Activated naive CD4-positive, alpha-beta T cell treated with anti-CD3 and anti-CD28 coated beads, Interleukin-2, amount 50 U/mL, for 72 hours (primary cell): ENCODE measurements at places on chromosomes 2 and 18. TPM values are rescaled to one million over a fixed set of nuclear protein-coding genes. Genes with fewer than 3 reads are reported as not detected.
A peak's percentile ranks its signal among the peaks of the same experiment; 100 is the strongest.

The ADCYAP1 gene
- total RNA-seq: not detected

The FTCDNL1 gene
- total RNA-seq: 3.9 TPM

The CYBRD1 gene
- 0.27 TPM for total RNA-seq

The LIMS2 gene
- total RNA-seq: 15.5 TPM

The LIPG gene
- total RNA-seq: 0.11 TPM

- no peak for DNase-seq
Observed at GRCh38 chr2:64111426-64111825, 32.8 kb downstream of the PELI1 start.

DNA sequence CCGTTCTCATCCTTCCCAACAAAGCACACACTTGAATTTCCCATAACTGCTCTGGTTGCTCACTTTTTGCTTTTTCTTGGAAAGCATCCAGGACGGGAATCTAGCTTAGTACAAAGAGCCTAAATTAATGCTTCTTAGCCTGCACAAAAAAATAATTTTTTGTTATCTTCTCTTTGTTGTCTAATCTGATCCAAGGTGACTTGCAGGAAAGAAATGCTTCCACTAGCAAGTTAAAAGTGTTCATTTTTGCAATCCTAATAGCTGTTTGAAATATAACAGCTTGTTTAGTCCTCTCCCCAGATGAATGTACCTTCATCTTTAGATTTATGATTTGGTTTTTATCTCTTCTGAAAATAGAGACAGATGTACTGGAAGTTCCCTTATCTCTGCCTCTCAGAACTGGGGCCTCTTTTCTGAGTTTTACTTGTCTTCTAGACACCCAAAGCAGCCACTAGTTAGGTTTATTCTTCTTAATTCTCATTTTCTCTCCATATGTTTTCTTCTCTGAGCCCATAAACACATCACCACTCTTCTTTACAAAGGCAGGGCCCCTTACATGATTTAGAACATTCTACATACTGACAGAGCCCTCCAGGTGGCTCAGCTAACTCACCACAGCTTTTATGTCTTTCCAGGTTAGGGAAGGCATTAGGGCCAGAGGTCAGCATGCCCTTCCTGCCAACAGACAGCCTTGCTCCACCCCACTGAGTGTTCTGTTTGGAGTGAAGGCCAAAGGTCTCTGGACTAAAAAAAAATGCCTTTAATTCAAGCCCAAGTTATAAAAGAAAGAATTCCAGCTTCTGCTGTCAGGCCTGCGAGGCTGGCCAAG, 74.7 kb upstream of the MAP4K3 start:
- DNase-seq: no peak

GRCh38 chr2:199940373-199940772, 14.9 kb downstream of the TYW5 start:
- no peak for DNase-seq

GRCh38 chr2:50958504-50958903, 73.4 kb downstream of the NRXN1 start:
- DNase-seq: no peak

DNA sequence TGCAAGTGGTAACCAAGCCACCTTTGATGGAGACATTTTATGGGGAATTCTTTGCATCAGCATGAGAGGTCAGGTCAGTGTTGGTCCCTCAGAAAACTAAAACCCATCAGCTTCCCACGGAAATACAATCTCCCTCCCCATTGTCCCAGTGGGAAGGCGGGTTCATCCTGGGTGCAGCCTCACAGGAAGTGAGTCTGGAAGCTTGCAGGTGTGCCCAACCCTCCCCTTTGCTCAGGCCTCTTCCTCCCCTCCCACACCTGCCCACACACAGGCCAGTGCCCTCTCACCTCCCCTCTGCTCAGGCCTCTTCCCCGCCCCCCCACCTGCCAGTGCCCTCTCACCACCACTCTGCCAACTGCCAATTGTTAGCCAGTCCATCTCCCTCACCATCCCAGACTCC, 166.8 kb upstream of the RAB6C start:
- no peak for DNase-seq

- DNase-seq: no peak
Observed at GRCh38 chr2:62372824-62373223, 133.2 kb downstream of the TMEM17 start.

- no peak for DNase-seq
Observed at GRCh38 chr2:231172025-231172424, 26.4 kb upstream of the ARMC9 start.

DNA sequence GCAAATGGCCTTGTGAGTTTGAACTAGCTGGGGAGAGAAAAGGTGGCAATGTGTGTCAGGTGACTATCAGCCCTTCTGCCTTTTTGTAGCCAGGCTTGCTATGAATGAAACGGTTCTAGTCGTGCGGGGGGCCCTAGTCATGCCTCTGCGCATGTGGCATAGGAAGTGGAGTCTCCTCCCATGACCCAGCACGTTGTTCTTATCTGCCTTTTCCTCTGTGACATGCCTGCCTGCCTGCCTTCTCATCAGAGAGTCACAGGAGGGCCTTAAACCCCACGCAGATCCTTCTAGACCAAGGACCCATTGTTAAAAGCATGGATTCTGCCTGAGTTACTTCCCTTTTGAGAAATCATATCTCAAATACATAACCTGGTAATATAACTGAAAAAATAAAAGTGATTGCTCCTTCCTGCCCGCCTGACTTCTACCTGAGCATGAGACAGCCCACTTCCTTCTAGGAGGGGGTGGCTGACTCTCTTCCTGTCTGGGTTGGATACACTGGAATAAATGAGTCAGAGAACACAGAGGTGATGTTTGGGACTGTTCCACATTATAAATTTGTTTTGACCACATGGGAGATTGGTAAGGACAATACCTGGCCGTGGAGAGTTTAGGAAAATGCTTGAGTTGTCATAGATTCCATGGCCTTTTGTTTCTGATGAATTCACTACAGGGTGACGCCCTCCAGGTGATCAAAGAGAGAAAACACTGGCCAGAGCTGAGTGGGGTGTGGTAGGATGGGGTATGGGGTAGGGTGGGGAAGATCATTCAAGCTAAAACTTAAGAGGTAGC, 49.8 kb downstream of the FBLN7 start:
- DNase-seq: peak; percentile 83

- DNase-seq: peak; percentile 45
Observed at GRCh38 chr2:95530734-95531133, 46.2 kb upstream of the TRIM43B start.

DNA sequence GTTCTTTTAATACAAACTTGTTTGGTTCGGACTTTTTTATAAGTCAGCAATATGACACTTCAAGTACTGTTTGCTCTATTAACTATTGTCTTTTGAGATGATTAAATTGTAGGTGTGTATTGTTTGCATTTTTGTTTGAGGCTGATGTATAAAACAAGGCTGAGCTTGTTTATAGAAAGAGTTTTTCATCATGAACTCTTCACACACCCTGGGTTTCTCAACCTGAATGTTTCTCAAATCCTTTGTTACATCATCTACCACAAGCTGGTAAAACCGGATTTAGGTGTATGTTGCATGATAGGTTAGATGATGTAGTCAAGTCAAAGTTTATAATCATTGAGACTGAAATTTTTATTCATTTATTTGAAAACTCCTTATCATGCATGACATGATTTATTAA, 335.2 kb upstream of the LRATD1 start:
- DNase-seq: no peak

- DNase-seq: no peak
Observed at GRCh38 chr18:36088256-36088655, 20.9 kb upstream of the RPRD1A start.

DNA sequence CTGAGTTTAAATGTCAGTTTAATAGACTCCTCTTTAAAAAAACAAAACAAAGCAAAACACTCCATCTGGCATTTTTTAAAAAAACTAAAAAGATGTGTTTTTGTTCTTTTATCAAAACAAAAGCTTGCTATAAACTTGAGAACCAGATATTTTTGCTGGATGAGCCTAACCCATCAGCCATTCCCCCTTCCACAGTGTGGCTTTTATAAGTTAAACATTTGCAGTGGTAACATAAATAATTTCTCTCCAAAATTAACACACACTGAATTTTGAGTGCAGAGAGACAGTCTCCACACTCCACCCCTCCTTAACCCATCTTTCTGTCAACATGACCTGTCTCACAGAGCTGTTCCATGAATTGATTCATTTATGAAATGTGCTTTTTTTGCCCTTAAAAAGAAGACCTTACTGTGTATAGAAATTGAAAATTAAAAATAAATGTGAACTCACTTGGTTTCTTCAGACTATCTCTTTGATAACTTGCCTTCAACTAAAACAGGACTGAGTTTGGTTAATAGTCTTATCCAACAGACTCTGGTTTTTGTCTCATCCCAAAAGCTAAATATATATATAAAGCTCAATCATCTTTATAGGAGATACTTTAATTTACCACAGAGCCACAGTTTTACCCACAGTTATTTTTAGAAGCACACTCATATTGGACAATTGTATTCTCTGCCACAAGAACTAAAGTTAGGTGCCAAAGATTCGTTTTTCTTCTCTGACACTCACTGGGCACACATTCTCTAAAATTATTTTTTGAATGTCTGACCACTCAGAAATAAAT, 64.8 kb upstream of the STK39 start:
- DNase-seq: no peak

DNA sequence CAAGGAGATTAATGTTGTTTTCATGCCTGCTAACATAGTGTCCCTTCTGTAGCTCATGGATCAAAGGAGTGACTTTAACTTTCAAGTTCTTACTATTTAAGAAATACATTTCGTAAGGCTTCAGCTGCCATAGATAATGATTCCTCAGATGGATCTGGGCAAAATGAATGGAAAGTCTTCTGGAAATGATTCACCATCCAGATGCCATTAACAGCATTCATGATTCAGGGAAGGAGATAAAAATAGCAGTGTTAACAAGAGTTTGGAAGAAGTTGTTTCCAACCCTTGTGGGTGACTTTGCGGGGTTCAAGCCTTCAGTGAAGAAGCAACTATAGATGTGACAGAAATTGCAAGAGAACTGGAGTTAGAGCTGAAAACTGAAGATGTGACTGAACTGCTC, 17.0 kb downstream of the VRK2 start:
- no peak for DNase-seq

- DNase-seq: no peak
Observed at GRCh38 chr2:55115761-55116597, 65.7 kb upstream of the RTN4 start.

DNA sequence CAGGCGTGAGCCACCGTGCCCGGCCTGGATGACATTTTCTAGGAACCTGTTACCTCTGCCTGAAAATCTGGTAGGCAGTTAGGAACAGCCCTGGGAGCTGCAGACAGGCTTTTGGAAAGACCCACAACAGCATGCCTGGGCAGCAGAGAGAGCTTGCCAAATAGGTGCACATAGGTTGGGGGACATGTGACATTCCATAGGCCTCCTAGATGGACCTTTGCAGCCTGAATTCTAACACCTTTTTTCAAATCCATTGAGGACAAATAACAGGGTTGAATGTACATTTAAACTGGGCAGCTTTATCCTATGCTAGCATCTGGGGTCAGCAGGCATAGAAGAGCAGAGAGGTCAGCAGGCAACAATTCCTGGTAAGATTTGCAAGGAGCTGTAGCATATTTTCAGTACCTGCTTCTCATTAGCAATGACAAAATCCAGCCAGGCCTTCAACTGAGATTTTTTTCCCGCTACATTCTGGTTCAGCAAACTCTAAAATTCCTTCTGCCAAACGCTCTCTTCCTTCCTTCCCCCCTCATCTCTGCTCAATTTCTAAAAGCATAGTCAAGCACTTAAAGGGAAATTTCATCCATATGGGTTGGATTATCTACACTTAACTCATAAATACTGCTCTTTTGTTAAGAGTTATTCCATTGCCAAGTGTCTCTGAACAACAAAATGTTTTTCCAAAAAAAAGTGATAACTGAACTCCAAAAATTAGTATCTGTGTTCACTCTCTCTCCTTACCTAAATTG, 75.2 kb downstream of the SOWAHC start:
- no peak for DNase-seq

DNA sequence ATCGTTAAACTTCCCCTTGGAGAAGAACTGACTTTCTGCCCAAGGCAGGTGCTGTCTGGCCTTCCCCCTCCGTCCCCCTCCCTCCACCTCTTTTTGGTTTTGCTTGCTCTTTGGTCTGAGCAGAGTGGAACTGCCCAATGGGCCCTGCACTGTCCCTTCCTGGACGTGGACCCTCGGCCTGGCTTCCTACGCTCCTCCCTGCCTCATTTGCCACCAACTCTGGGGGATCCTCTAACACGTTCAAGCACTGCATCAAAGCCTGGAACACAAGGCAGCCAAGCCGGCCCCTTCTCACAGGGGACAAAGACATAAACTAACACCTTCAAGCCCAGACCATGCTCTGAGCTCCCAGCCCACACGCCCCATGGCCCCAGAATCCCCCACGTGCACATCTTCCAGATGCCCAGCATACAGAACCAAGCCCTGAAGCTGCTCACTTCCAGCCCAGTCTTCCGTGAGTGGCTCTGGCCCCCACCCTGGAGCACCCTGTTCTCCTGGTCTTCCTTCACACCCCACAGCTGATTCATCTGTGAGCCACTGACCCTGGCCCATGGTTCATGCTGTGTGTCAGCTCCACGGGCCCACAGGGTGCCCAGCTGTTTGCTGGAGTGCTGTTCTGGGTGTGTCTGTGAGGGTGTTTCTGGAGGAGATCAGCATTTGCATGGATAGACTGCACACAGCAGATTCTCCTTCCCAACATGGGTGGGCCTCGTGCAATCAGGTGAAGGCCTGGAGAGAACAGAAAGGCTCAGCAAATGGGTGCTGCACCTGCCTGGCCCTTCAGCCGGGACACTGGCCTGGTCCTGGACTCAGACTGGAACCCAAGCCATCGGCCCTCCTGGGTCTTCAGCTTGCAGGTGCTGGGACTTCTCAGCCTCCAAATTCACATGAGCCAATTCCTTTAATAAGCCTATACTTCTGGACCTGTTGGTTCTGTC, 247.1 kb upstream of the SALL3 start:
- DNase-seq: no peak

- no peak for DNase-seq
Observed at GRCh38 chr2:119282996-119283511, 59.4 kb downstream of the STEAP3 start.

DNA sequence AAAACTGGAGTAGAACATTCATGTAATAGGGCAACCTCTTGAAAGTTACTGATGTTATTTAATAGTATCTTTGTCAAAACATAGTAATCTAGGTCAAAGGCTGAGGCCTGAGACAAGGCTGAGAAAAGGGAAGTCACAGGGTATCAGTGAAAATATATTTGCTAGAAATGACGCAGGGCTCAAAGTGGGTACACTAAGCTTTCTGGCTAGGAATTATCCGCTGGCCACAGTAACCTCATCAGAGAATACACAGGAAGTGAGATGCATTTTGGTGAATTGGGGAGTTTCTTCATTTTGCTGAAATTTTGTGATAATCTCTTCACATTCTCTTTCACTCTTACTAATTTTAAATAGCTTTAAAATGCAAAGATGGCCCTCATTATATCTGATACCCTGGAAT, 206.8 kb downstream of the OTX1 start:
- no peak for DNase-seq

DNA sequence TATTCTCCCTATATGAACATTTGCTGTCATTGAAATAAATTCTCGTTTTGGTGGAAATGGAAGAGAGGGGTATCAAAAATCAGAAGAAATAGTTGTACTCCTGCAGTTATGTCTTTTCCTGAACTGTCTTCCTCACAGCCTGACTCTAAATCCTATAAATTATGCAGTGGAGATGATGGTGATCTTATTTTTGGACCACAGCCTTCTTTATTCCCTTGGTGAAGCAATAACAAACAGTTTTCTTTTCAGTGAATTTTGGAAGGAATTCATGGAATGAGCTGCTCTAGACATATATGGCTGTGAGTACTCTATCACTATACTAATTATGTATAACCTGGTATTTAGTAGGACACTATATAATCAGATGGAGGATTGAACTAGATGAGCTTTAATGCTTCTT, 1.7 kb upstream of the SLC25A12 start:
- no peak for DNase-seq
